ENCODE measurements at places on chromosomes 5 and 9.
A peak's percentile ranks its signal among the peaks of the same experiment; 100 is the strongest.

- DNase-seq = peak; percentile 81
These were observed 4.8 kb upstream of the DPM2 start for GRCh38 chr9:127942216-127943010.

GRCh38 chr9:119078015-119078414 is 291.2 kb downstream of the BRINP1 start:
- DNase-seq = no peak

GRCh38 chr5:106854922-106855321 is 815.8 kb downstream of the EFNA5 start:
- DNase-seq = no peak

DNA sequence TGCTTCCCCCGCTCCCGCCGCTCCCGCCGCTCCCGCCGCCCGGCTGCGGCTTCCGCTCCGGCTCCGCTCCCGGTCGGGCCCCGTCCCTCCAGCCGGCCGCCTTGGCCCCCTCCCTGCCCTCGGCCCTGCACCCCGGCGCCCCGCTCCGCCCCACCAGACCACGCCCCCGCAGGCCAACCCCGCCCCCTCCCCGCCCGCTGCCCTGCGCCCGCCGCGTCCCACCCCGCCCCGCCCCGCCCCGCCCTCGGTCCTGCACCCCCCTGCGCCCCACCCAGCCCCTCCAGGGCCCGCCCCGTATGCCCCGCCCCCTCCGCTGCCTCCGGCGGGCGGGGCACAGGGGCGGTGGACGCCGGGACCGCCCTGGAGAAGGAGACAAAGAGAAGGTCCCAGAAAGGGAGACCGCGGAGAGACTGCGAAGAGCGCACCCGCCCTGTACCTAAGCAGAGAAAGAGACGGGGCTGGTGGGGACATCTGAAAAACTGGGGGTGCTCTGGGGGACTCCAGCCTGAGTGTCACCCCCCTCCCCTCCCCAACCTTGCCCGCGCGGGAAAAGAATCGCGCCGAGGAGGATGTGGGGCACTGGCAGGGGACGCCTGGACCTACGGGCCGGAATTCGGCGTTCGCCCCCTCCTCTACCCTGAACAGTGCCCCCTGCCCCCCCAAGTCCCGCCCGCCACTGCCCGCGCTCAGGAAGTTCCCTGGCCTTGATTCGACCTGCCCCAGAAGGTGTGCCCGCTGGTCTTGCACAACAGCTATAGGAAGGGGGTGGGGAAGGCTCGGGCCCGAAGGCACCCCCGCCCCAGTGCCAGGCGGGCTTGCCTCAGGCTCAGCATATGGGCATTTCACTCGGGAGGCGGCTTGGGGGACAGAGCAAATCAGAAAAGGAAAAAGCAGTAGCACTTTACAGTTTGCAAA is 42.8 kb upstream of the STXBP1 start:
- DNase-seq = peak; percentile 55

- no peak for DNase-seq
These were observed 859 bp upstream of the GRIA1 start for GRCh38 chr5:153489611-153490010.

DNA sequence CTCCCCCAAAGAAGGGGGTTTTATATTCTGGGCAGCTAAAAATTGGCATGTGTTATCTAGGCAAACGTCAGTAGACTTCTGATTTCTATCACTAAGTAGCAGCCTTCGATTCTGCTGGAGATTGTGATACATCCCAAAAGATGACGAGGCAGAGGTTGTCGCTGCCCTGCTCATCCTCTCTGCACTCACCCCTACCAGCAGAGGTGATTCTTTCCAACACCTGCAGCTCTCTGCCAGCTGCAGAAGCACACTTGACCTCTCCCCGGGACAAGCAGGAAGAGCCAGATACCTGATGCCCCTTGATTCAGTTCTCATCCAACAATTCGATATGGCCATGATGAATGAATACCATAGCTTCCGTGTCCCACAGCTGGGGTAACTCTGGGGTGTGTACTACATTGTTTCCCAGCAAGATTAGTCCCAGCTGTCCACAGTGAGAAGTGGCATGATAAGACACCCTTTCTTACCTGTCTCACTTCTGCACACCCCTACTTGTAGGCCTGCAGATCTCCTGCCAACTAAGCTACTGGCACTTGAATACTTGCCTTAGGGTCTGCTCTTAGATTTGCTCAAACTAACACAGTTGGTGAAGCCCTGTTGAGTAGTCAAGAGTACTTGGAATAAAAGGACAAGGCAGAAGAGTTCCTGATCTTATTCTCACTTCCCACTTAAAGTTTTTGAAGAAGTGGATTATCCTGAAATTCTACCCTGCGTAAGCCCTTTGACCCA is 37.6 kb upstream of the SMAD5 start:
- DNase-seq = no peak

DNA sequence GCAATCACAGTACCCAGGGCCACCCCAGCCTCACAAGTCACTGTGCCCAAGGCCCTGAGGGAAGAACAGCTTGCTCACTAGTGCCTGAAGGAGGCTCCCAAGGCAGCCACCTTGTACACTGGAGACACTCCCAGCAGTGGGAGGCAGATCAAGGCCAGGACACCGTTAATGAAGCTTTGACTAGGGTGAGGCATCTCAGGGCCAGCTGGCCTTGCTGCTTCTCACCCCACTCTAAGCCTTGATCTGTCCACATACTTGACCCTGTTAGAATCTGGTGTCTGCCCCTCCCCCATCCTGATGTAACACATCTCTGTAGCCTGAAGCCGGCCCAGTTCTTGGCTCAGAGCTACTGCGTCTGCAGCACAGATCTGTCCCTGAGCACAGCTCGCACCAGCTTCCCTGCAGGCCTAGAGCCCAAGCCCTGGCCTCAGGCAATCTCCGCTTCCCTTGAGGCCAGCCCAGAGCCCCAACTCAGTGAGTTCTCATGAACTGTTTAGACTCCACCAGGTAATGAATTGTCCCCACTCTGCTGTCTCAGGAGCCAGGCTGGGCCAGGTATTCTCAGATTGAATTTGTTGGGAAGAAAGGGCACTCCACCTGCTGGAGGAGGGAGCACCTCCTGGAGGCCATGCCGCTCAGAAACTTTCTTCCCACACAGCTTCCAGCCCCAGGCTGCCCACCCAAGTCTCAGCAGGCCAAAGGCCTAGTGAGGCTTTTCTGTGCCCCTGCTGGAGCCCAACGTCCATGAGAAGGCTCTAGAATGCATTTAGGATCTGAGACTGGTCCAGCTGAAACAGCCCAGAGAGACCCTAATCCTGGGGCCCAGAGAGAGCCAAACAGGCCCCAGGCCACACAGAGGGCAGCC is 13.4 kb upstream of the JADE2 start:
- DNase-seq = peak; percentile 96

GRCh38 chr5:6818594-6819511 is 105.6 kb downstream of the TENT4A start:
- DNase-seq = no peak

DNA sequence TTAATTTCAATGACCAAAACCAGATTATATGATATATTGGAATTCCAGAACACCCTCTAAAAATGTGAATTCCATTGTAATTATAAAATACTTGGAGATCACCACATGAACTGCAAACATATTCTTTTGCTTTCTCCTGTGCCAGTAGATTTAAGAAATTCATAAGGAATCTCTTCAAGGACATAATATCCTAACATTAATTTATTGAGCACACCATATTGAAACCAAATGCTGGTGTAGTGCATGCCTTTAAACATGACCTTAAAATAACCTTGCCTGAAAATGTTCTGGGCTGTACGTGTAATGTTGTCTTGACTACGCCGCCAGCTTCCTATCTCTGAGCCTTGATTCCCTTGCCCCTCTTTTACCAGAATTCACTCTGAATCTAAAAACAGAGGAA is 205.0 kb upstream of the ACTBL2 start:
- no peak for DNase-seq

DNA sequence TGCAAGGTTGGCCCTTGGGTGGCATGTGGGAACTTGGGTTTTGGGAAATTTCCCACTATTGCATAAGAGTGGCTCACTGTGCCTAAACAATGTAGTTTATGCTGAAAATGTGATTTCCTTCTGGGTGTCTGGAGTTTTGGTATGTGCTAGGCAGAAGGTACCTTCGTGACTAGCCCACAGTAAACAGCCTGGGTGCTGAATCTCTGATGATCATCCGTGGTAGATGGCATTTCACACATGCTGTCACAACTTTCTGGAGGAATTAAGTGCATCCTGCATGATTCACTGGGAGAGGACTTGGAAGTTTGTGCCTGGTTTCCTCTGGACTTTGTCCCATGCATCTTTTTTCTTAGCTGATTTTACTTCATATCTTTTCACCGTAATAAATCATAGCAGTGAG is 64.5 kb downstream of the LNPEP start:
- DNase-seq = no peak

DNA sequence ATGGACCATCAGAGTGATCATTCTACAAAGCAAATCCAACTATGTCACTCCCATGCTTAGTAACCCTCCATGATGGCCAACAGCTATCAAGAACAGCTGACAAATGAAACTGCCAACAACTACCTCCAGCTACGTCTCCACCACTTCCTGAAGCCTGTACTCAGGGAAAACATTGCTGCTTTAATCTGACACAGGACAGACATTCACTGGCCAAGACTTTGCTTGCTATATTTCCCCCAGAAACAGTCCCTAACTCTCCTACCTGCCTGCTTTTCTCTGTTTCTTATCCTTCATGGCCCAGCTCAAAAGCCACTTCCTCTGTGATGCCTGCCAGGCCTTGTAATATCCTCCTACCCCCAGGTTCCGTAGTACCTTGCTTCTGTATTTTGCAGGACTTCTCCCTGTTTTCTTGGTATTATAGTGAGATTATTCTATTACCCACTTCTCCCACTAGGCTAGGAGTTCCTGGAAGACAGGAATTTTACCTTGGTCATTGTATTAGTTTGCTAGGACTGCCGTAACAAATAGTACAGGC is 14.7 kb upstream of the RAB14 start:
- DNase-seq = no peak

DNA sequence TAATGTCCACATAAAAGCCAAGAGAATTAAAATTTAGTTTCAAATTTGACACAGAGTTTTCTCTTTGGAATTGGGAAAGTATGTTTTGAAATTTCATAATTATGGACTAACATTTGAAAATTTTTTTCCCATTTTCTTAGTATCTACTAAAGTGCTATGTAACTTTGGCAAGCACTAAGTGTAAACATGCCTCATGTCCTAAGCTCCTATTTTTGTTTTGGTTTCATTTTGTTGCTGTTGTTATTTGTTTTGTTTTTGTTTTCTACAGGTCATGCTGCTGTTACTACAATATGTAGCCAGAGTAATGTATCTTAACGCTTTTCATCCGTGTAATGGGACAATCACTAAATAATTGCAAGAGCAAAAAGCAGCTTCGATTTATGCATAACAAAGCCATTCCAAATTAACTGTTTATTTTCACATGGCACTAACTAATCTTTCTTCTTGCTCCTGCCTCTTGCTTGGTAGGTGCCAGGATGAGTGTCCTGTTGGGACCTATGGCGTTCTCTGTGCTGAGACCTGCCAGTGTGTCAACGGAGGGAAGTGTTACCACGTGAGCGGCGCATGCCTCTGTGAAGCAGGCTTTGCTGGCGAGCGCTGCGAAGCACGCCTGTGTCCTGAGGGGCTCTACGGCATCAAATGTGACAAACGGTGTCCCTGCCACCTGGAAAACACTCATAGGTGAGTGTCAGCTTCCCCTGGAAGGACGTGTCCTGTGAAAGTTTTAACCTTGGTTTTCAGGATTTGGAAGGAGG is 107.3 kb upstream of the PRRC1 start:
- DNase-seq = peak; percentile 47

GRCh38 chr5:29654954-29655353 is 1538.5 kb upstream of the CDH6 start:
- DNase-seq = no peak

GRCh38 chr9:121855476-121855875 is 204.0 kb downstream of the DAB2IP start:
- no peak for DNase-seq

DNA sequence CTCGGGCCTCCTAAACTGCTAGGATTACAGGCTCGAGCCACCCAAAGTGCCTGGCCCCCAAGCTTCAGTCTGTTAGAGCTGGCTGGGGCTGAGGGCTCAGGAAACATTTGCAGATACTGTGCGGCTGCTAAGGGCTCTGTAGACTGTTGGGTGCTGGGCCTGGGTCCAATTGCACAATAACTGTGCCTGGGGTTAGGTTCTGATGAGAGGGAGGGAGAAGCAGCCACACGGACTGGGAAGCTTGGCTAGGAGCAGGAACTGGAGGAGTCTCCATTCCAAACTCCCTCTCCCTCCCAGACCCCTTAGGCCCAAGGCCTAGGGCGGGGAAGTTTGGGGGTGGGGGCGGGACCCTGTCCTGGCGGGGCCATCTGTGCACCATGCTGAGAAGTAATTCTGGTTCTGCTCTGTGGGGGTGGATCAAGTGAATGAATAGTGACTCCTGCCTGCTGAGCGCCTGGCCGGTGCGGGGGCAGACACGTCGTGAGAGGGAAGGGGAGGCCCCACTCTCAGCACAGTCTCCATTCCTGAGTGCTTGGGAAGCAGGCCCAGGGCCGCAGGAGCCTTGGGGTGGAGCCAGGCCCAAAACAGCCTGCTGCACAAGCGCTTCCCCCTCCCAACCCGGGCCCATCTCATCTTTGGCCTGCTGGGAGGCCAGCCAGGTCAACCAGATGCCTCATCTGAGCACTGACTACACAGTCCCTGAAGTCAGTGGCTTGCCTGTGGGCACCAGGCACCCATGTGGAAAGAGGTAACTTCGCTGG is 1.5 kb downstream of the ASS1 start:
- DNase-seq = peak; percentile 64

DNA sequence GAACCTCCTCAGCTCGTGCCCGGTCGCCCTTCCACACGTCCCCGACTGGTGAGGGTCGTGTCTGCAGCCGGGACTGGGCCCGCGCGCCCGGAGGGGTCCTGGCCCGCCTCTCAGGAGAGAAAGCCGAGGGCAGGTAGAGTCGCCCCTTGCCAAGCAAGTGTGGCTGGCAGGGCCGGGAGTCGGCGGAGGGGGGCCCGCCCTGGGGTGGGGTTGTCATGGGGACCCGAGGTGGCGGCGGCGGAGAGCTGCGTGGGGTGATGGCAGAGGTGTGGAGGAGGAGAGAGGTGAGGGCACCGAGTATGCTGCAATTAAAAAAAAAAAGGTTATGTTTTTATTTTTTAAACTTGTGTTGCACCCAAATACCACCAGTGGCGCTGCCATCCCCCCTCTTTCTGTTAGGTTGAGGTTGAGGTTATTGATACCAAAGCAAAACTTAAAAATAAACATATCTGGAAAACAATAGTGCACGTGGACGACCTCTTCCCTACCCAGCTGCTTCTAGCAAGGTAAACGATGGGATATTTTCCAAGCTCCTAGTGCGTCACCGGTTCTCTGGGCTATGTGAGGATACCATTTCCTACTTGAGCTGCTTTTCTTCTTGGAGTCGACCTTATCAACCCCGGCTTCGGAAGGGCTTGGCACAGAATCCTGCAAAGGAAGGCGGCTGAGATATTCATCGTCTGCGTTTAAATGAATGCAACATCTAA is 660 bp downstream of the SCAMP1 start:
- DNase-seq = peak; percentile 32

DNA sequence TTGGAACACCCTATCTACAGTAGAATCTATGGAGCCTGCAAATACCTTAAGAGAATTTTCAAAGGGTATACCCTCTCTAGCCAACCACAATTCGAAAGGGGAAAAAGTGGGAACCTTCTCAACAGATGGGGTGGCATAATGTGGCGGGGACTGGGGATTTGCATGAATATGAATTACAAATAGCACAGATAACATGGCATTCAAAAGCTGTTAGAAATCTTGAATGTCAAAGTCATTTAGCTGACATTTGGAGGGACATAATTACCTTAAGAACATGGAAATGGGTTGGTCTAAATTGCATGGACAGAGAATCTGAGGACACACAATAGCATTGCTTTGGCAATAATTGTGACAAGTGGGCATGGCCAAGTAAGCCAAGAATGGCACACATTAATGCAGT is 23.2 kb upstream of the TYRP1 start:
- DNase-seq = no peak

Data from gastrocnemius medialis (tissue), 4 donors.